Activated CD8-positive, alpha-beta memory T cell treated with anti-CD3 and anti-CD28 coated beads, Interleukin-2, amount 50 U/mL, for 48 hours (primary cell): ENCODE measurements at places on chromosomes 11 and 22.

DNA sequence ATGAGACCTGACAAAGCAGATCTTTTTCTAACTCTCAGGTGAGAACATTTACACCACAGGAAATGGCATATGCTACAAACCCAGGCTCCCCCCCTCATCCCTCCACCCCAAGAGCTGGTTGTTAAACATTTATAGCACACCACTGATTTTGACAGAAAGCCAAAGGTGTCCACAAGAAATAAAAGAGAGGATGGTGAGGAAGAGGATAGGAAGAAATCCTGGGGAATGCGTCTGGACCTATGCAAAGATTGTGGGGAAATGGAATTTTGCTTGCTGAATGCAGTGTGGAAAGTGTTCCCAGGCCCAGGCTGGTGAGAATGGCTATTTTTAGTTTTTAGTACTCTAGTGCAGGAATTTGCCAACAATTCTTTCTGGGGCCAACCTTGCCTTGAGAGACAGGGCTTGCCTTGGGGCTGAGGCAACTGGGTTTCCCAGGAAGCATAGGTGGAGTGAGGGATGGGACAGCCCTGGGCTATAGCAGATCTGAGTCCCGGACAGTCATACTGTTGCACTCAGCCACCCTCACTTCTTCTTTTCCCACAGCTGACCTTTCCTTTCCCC is 163.9 kb downstream of the ADAMTS15 start:
- no peak for DNase-seq

- DNase-seq, result peak; percentile 84
Observed at GRCh38 chr11:64856382-64857227, 12.2 kb upstream of the CDC42BPG start.

- no peak for DNase-seq
Observed at GRCh38 chr11:86938203-86938899, 16.8 kb downstream of the FZD4 start.

GRCh38 chr11:120235024-120235628 is 4.8 kb upstream of the POU2F3 start:
- peak; percentile 83 for DNase-seq

GRCh38 chr11:67381244-67381972 is 8.0 kb upstream of the CLCF1 start:
- no peak for DNase-seq

DNA sequence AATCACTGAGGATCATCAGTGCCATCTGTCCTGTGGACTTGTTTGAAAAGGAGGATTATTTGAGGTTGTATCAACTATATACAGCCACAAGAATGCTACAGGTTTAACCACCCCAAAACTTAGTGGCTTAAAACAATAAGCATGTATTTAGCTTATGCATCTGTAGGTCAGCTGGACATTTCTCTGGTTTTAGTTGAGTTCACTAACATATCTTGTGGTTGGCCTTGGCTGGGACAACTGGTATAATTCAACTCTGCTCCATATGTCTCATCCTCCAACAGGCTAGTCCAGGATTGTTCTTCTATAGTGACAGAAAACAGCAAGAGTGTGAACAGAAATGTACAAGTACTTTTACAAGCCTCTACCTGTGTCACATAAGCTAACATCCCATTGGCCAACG is 49.9 kb upstream of the SOX6 start:
- no peak for DNase-seq

DNA sequence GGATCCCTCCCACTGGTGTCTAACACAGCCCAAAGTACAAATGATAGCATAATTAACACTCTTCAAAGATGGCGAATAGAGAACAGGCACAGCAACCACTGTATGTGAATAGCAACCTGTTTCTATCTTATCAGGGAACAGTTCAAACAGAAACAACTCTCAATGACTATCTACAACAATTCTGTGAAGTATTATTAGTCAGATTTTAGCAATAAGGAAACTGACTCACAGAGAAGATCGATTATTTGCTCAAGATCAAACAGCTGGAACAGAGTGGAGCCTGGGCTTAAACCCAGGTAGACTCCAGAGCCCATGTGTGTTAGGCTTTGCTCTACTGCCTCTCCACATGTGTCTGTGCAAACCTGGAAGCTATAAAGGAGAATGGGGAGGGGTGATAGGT is 88.7 kb downstream of the C11orf58 start:
- DNase-seq, result no peak

- DNase-seq, result no peak
Observed at GRCh38 chr11:69603111-69603836, 37.7 kb upstream of the CCND1 start.

GRCh38 chr11:6319001-6319703 is 1.1 kb downstream of the CAVIN3 start:
- DNase-seq, result no peak

GRCh38 chr11:12219757-12220156 is 109.4 kb downstream of the MICAL2 start:
- no peak for DNase-seq

- no peak for DNase-seq
Observed at GRCh38 chr11:114449845-114450244, 10.6 kb downstream of the REXO2 start.

DNA sequence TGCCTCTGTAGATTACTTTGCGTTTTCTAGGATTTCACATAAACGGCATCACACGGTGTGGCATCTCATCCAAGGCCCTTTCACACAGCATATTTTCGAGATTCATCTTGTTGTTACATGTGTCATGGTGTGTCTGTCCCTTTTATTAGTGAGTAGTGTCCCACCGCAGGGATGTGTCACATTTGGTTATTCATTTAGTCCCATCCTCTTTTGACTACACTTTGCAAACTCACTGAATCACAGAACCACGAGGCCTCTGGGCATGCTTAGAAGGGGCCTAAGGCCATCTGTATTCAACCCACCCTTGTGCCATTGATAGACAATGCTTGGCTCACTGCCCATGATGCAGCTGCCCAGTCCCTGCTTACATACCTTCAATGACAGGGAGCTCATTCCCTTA is 4.2 kb upstream of the RAC2 start:
- DNase-seq, result peak; percentile 55
